Fibroblast of the conjunctiva (primary cell): ENCODE measurements at places on chromosomes 4 and X.
A peak's percentile ranks its signal among the peaks of the same experiment; 100 is the strongest.

GRCh38 chrX:43474321-43474720 is 181.8 kb upstream of the MAOA start:
- no peak for DNase-seq

GRCh38 chr4:4727536-4727935 is 131.9 kb upstream of the MSX1 start:
- DNase-seq, result no peak

DNA sequence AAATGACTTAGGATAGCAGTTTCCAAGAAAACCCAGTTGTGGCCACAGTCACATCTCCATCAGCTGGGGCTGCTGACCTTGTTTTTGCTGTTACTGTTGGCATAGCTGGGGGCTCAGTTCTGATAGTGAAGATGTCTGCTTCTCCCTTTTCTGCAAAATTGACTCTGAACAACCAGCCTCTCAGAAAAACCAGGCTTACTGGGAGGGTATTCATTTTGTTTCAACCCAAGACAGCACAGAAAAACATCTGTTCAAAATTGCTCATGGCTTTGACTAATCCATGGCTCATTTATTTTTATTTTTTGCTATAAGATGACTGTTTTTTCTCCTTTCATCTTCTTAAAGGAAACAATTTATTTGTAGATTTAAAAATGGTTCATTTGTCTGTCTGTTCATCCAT is 53.1 kb downstream of the RASL11B start:
- no peak for DNase-seq

- DNase-seq, result peak; percentile 56
These were observed 21.8 kb downstream of the HAUS3 start for GRCh38 chr4:2220016-2220630.

- DNase-seq, result no peak
These were observed 20.1 kb downstream of the ATP5ME start for GRCh38 chr4:653831-654502.

- no peak for DNase-seq
These were observed 104.7 kb downstream of the MAML3 start for GRCh38 chr4:140049024-140049848.

GRCh38 chr4:1984406-1985191 is 24.2 kb downstream of the NELFA start:
- no peak for DNase-seq

- DNase-seq, result peak; percentile 37
These were observed 77.6 kb downstream of the CCKAR start for GRCh38 chr4:26412381-26413372.

DNA sequence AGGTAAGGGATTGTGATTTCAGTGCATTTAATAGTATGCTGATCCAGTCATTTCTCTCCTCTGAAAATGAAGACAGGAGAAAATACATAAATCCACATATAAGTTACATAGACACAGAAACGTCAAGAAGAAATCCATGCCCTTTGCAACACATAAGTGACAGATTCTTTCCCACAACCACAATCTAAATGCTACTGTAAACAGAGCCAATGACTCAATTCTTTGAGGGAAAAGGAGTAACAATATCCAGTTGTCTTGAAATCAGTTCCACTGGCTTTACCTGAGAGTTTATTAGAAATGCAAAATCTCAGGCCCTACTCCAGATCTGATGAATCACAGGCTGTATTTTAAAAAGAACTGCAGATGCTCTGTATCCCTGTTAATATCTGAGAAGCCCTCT is 66.4 kb downstream of the ARAP2 start:
- no peak for DNase-seq

DNA sequence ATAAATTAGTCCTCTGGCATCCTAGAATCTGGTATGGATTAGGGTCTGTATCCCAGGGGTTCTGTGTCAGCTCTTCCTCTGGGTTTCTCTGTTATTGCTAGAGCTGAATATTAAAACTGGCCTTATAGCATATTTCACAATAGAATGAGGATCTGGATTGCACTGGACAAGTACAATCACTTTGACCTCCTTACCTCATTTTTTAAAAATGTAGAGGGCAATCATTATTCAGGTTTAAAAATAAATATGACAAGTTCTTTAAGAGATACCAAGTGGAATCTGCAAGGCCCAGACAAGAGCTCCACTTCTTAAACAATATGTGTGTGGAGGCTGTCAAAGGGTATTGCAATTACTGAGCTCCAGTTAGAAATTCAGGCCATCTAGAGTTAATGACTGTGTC is 1.4 kb downstream of the PALLD start:
- no peak for DNase-seq

DNA sequence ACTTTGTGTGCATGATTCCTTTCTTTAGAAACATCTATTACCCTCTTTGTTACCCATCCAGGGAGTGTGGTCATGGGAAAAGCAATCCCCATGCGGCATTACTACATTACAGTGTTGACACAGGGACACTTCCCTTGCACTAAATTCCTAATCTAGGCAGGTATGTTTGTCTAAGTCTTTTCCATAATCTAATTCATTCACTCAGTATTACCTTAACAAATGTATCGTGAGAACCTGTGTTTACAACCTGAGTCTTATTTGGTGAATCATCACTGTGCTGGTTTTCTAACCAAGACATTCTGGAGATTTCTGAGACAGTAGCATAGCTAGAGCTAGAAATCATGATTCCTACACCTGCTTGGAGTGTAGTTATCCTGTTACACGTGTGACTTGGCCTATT is 326.8 kb downstream of the BMPR1B start:
- DNase-seq, result no peak

GRCh38 chrX:150934453-150934852 is 36.0 kb upstream of the CD99L2 start:
- peak; percentile 18 for DNase-seq

DNA sequence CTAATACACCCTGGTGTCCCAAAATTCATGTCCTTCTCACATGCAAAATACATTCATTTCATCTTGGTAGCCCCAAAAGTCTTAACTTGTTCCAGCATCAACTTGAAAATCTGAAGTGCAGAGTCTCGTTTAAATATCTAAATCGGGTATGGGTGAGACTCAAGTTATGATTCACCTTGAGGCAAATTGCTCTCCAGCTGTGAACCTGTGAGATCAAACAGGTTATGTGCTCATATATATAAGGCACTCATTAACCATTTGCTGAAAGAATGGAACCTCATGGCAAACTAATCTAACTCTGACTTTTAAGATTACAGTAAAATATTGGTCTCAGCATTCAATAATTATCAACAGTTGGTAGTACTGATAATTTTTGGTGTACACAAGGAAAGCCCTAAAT is 55.5 kb downstream of the PDLIM5 start:
- DNase-seq, result no peak

DNA sequence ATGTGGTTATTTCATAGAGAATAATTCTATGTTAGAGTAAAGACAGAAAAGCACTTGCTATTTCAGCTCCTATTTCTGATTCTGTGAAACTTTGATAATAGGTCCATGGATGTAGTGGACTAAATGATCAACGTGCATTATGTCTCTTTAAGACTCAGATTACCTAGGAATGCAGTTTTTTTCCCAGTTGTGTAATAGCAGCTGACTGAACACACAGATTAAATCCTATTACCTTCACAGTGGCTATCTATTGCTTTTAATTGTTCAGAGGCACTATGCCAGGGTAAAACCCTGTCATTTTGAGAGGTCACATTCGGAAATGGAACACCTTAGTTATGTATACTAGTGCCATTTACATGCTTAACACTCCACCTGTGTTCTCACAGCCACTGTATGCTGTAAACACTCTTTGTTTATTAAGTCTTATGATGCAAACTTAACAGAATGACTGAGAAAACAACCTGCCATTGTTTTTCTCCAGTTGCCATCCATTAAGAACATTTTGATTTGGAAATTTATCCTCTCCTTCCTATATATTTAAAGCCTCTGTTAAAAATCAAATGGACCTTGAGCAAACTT is 70.5 kb downstream of the HPGD start:
- DNase-seq, result no peak

DNA sequence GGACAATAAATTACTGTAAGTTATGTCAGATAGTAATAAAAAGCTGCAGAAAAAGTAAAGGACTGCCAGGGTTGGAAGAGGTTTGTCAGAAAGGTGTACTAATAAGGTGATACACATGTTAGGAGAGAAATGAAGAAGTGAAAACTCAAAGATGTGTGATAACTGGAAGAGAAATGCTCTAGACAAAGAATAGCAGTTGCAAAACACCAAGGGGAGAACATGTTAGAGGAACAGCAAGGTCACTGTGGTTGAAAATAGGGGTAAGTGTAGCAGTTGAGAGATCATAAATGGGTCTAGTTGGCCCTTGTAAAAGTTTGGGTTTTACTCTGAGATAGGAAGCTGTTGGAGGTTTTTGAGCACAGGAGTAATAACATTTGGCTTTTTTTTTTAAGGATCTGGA is 46.9 kb downstream of the HSPA4L start:
- no peak for DNase-seq

GRCh38 chr4:8729408-8730149 is 137.0 kb downstream of the CPZ start:
- DNase-seq, result no peak

DNA sequence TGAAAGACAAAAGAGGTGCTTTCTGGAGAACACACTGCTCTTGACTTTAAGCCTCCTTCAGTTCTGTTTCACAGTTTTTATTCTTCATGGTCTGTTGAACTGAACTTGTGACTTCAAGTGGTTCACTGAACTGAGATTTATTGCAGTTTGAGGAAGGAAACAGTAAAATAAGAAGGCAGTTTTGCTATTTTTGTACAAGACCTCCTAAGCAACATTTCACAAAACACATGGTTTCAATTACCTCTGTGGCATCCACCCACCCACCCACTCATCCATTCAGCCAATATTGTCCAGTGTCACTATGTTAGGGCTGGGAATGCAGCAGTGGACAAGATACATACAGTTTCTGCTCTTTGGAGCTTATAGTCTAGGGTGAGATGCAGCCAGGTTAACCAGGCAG is 131.3 kb downstream of the IL1RAPL2 start:
- no peak for DNase-seq

DNA sequence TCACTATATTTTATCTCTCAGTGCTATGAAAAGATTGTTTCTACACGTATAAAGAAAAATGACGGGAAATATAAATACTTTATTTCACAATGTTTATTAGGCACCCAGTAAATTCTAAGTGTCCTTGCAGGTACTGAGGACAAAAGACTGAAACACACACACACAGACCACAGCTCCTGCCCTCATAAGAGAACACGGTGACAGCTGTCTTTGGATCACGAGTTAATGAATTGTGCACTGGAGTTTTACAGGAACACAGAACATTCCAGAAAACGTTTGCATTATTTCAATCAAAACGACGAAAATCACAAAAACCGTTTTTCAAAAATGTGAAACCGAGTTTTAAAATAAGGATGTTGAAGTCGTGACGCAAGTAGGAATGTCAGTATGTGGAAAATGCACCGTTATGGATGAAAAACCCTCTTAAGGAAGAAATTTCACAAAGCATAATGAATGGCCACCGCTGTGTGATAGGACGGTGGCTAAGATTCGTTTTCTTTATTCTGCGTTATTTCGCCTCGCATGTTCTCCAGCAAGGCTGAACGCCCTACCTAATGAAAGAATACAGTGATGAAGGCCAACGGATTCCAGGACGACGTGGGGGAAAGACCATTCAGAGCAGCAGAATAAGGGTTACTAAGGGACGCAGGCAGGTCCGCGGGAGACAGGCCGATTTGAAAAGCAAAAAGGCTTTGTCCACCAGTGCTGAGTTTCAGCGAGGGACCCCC is 24.2 kb downstream of the FAM156A start:
- no peak for DNase-seq

- DNase-seq, result no peak
These were observed 23.0 kb upstream of the HS3ST1 start for GRCh38 chr4:11451716-11452115.

- no peak for DNase-seq
These were observed 88.9 kb downstream of the ZNF674 start for GRCh38 chrX:46456125-46456922.

- DNase-seq, result no peak
These were observed 285.9 kb upstream of the ARSJ start for GRCh38 chr4:114265342-114265741.
